SW 1271 (cell line): ENCODE measurements at places on chromosomes 2 and 18.

DNA sequence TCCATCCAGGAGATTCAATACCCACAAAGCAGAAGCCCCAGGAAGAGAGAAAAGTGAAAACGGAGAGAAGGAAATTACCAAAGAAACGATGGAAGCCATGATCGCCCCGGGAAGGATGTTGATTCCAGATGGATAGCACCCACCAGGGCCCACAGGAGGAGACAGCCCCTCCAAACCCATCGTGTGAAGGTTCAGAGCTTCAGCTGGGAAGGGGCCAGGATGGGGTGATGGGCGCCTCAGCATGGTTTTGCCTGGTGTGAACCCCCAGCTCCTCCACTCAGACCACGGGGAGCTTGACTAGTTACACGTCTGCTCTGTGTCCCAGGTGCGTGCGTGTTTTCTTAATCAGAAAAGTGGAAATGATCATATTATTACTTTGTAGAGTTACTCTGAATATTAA, 264.5 kb downstream of the EIPR1 start:
- no peak for DNase-seq

- peak; percentile 1 for DNase-seq
Observed at GRCh38 chr18:23703057-23703986, 14.1 kb downstream of the LAMA3 start.

GRCh38 chr2:65064728-65065552, 8.7 kb downstream of the CEP68 start:
- DNase-seq: peak; percentile 35

- DNase-seq: no peak
Observed at GRCh38 chr2:223997938-223998337, 40.7 kb downstream of the MRPL44 start.

- no peak for DNase-seq
Observed at GRCh38 chr2:148917431-148917830, 42.4 kb downstream of the KIF5C start.

- DNase-seq: no peak
Observed at GRCh38 chr18:29841631-29842030, 1200.9 kb downstream of the DSC3 start.

- DNase-seq: no peak
Observed at GRCh38 chr18:3960977-3961376, 494.1 kb downstream of the DLGAP1 start.

- no peak for DNase-seq
Observed at GRCh38 chr2:60484133-60484645, 69.3 kb downstream of the BCL11A start.

- no peak for DNase-seq
Observed at GRCh38 chr2:72630767-72631166, 195.1 kb downstream of the EXOC6B start.

- DNase-seq: no peak
Observed at GRCh38 chr2:148667113-148667836, 22.7 kb downstream of the EPC2 start.

DNA sequence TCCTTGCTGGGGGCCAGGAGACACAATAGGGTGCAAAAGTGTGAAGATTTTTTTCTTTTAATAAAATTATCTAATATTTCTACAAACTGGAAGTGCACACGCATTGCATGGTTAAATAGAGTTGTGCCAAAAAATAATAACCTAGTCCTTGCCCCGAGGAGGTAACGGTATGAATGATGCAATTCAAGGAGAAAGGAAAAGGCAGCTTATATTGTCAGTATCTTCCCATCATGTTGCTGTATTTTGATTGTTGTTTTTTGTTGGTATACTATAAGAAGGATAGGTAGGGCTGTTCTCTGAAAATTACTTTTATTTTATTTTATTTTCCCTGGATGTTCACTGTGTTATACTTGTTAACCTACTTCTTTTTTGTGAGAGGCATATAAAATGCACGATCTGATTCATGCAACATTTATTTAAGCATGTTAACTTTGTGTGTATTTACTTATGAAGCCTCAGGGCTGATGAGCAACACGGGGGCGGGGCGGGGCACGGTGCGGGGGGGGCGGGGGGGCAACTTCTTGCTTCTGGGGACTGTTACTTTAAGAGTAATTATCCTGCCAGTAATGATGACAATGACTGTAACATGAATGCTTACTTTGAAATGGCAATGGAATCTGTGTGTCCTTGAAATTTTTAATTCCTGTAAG, 118.6 kb downstream of the AQP4 start:
- DNase-seq: no peak

- no peak for DNase-seq
Observed at GRCh38 chr18:74360852-74361655, 45.4 kb downstream of the C18orf63 start.

DNA sequence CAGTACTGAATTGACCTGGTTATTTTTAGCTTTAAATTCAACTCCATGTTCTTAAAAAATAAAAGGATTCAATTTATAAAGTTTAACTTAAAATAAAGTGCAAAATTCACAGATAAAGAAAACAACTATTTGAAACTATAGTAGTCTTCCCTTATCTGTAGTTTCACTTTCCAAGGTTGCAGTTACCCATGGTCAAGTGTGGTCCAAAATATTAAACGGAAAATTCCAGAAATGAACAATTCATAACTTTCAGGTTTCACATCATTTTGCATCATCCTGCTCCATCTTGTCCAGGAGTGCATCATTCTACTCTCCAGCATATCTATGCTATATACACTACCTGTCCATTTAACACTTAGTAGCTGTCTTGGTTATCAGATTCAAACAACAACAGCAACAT, 54.5 kb upstream of the ZNF804A start:
- no peak for DNase-seq

GRCh38 chr2:20425371-20425881, 21.4 kb upstream of the RHOB start:
- DNase-seq: peak; percentile 39

- no peak for DNase-seq
Observed at GRCh38 chr2:239167766-239168444, 232.9 kb downstream of the HDAC4 start.

GRCh38 chr2:211760103-211760502, 778.5 kb downstream of the ERBB4 start:
- no peak for DNase-seq

DNA sequence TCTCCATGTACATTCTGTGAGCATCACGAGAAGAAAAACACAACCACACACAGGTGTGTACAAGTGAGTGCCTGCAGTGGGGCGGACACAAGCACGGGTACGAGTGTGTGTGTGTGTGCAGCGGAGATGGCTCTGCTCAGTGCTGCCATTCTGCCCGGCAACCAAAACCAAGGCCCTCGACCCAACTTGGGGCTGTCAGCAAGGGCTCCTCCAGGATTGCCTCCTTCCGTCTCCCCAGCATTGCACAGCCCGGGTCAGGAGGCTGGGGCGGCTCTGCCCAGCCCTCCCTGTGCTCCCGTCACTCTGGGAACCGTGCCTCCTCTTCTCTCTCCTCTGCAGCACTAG, 66.5 kb downstream of the PXDN start:
- DNase-seq: no peak

DNA sequence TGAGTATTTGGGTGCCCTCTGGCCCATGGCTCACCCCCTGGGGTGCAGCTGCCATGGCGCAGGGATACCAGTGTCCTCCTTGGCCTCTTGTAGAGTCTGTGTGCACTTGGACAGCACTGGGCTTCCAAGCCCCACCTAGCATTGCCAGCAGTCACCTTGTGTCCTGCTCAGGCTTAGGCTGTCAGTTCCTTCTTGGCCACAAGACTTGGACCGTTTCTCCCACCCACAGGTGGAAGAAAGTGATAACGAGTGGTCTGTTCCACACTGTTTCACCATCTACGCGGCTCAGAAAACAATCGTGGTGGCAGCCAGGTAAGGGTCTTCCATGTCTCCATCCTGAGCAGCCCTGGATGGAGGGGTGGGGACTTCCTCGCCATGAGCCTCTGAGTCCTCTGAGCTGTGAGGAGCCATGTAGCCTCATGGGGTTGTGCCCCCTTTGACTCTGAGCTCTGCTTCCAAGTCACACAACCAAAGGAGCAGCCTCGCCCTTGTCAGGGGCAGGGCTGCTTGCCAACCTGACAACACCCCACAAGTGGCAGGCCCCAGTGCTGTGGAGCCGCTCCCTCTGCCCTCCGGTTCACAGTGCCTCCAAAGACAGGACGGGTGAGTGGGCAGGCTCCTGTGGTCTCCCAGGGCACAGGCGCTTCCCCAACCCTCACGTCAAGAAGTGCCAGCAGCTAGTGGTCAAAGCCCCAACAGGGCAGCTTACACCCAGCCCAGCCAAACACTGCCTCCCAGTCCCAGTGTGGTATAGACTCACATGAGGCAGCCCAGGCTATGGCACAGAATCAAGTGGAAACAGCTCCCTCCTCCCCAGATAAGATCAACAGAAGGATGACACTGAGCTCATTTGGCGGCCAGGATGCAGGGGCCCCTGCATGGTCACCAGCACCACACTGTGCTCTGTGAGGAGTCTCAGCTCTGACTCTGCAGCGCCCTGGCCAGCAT, 18.4 kb downstream of the STK25 start:
- no peak for DNase-seq

DNA sequence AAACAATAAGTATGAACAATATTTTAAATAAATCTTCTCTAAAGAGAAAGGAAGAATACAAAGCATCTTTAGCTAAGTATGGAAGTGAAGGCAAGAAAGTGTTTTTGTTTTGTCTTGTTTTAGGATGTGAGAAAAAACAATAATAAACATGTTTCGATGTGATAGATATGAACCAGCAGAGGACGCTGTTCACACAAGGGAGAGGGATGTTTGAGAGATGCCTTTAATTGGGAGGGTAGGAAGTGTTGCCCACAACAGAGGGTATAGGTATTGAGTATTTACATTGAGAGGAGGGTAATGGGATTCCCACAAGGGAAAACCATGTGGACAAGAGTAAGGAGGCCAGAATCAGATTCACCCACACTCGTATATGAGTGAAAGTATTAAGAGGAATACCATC, 55.1 kb downstream of the CDH19 start:
- DNase-seq: no peak

- DNase-seq: no peak
Observed at GRCh38 chr2:205758500-205758899, 76.2 kb downstream of the NRP2 start.

- DNase-seq: no peak
Observed at GRCh38 chr18:26654616-26655524, 106.5 kb upstream of the KCTD1 start.

DNA sequence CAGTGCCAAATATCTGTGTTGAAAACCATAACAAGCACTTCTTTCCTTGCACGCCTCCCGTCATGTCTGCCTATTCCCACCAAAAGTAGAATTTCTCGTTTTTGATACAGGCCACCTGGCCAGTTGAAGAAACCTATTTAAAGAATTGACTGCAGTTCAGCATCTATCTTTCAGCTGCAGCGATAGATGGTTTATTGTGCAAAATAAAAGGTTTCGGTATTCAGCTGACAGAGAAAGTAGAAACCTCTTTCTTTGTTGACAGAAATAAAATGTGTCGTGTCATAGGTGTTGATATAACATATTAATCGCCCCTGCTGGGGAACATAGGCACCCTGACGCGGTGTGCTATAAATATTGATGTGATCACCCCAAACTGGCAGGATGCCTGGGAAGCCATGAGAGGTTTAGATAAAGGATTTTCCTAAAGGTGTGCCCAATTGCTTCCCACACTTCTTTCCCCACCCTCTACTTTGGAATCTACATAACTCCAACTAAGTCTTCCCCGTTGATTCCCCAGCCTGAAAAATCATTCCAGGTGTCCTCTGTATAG, 570.4 kb downstream of the CCDC85A start:
- no peak for DNase-seq

- DNase-seq: no peak
Observed at GRCh38 chr18:68448736-68449135, 266.2 kb downstream of the TMX3 start.

DNA sequence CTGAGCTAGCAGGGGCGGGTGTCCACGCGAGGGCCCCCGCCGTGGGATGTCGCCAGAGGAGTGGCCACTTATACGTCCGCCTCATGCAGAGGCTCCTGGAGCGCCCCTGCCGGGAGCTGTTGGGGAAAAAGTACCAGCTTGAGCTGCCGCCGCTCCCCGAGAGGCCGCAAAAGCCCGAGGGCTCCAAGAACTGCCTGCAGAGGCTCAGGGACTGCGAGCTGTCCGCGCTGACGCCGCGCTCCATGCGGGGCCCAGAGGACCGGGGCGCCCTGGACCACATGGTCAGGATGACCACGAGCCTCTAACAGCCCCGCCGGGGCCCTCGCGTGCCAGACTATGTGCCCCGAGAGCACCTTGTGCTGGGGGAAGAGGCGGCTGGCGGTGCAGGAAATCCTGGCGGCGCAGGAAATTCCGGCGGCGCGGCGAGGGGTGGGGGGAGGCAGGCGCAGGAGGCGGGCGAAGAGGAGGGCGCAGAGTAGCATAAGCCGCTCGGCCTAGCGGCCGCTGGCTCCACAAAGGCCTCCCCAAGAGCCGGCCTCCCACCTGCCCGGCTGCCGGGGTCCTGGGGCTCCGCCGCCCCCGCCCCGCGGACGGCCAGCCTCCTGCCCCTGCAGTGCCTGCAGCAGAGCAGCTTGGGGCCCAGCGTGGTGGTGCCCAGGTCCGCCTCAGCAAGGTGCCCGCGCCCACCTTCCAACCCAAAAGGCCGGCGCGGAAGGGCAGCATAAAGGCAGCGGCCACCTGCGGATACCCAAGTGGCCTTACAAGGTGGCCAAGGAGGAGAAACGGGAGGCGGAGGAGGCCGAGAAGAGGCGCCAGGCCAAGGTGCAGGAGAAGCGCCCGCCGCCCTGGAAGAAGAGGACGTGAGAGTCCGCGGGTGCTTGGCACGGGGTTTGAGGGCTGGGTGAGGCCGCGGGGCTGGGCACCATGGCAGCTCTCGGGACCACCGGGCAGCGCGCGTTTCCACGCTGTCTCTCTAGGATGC, 42.1 kb upstream of the TRIM43B start:
- peak; percentile 32 for DNase-seq

- peak; percentile 1 for DNase-seq
Observed at GRCh38 chr2:34096562-34097171, 497.6 kb upstream of the FAM98A start.

DNA sequence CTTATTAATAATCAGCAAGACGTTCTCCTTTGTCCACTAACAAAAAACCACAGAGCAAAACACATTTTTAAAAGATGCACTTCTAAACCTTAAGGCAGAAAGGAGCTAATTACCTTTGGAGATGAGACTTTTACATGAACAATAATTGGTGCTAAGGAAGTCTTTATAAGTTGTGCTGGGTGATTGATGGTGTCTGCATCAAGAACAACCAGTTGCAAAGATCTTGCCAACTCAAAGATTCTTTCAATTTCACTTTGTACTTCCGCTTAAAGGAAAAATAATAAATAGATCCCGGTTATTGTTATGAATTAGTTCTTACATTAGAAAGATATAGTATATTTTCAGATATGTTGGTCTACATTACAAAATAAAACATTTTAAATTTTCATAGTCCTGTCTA, 26.9 kb upstream of the ARL5A start:
- DNase-seq: no peak

DNA sequence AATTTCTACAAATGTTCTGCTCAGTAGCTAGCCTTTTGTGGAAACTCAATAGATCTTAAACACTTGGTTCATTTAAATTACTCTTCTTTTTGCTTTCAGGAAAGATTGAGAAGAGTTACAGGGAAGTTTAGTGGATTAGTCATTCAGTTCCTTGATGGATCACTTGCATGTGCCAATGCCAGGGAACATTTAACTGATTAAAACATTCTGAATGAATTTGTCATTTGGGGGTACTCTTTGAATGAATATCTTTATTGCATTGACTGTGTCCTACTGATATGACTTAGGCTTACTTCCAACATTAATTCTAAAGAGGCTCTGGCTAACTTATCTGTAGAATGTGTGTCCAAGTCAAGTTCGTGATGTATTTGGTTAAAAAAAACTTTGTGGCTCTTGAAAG, 199.8 kb downstream of the PLCL1 start:
- DNase-seq: no peak

GRCh38 chr2:176039375-176039774, 37.3 kb upstream of the LNPK start:
- DNase-seq: no peak
